ENCODE measurements at places on chromosomes 6 and 20.

- no peak for DNase-seq
Observed at GRCh38 chr6:70172252-70172651, 130.6 kb downstream of the COL9A1 start.

- DNase-seq: no peak
Observed at GRCh38 chr20:32523613-32524213, 61.4 kb downstream of the NOL4L start.

DNA sequence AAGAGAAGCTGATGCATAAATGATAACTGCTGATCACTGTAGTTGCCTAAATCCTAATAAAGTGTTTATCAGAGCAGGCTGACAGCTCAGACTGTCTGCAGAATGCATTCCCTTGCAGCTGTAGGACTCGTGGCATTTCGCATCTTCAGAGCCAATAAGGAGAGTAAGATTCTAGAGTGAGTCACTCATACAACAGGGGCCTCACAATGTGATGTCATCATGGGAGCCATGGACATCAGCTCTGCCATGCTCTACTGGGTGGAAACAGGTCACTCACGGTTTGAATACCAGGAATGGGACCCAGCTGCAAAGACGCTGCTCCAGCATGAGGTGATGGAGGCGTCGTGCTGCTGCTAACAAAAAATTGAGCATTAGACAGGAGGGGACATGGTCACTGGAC is 7.4 kb downstream of the FAM209B start:
- DNase-seq: no peak

DNA sequence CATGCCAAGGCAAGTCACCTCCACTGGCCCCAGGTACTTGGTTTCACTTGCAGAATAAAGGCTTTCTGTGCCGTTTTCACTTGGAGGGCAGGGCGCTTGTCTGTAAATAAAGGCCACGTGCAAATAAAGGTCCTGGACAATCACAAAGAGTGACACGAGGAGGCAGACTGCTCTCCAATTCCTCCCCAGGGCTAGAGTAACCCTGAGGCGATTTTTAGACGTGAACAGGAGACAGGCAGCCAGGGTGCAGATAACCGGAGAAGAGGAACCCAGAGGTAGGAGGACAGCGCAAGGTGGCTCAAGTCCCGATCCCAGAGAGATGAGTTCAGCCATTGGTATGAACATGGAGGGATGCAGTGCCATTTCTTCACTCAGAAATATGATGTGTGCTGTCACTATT is 327.4 kb downstream of the KIF16B start:
- DNase-seq: no peak

GRCh38 chr6:6942831-6943230 is 164.9 kb upstream of the RREB1 start:
- DNase-seq: no peak

DNA sequence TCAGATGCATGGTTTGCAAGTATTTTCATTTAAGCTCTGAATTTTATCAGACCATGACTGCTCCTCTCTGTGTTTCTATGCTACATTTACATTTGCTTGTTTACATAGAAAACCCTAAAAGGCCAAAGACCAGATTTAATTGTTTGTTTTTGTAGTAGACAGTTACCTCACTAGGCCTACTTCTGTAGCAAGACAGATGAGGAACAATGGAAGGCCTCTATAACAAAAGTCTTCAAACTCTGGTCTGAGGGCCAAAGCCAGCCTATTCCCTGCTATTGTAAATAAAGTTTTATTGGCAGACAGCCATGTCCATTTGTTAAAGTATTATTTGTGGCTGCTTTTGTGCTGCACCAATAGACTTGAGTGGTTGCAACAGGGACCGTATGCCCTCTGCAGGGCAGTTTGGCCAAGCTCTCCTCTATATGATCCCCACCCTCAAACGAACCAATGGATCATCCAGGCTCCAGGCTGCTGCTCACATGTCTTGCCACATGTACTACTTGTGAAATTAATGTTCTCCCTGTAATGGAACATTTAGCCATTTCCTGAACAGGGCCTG is 182.0 kb downstream of the DOK5 start:
- no peak for DNase-seq

DNA sequence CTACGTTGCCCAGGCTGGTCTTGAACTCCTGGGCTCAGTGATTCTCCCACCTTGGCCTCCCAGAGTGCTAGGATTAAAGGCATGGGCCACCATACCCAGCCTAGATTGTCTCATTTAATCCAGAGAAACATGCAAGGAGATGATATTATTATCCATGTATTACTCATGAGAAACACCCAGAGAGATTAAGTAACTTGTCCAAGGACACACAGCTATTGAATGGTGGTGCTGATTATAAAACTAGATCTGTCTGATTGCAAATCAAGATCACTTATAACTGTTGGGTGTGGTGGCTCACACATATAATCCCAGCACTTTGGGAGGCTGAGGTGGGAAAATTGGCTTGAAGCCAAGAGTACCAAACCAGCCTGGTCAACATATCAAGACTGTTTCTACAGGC is 94.4 kb upstream of the ZNF217 start:
- DNase-seq: no peak

DNA sequence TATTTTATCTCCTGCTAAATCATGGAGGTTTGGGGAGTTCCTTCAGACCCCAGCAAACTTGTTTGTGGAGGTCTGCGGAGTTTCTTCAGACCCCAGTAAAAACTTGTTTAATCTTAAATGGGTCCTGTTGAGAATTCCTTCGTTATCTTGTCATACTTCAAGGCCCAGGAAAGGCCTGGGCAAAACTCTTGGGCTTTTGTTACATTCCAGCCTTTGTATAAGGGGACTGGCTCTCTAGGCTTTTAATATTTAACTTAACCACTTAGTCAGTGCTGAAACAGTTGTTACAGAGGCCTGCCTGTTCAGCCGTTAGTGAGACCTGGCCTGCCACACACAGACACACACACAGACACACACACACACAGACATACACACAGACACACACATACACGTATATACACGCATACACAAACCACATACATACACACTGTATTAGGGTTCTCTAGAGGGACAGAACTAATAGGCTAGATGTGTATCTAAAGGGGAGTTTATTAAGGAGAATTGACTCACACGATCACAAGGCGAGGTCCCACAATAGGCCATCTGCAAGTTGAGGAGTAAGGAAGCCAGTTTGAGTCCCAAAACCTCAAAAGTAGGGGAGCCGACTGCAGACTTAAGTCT is 21.3 kb upstream of the CST3 start:
- DNase-seq: no peak

- DNase-seq: no peak
Observed at GRCh38 chr6:43806043-43806757, 36.2 kb downstream of the VEGFA start.

DNA sequence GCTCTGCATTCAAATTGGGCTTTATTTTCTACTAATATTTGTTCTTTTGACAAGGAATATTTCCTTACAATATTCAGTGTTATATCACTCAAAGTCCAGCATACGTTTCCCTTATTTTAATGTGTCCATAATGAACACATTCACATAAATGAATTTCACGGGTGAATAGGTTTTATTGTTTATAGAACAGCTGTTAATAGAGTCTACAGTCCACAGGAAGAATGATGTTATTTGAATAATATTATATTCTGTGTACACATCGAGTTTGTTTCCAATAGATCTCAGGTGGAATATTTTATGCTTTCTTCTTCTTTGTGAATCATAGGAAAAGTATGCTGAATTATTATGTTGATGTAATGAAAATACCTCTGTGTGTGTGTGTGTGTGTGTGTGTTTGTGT is 582.4 kb downstream of the CDH26 start:
- DNase-seq: no peak

- DNase-seq: no peak
Observed at GRCh38 chr6:66499851-66500250, 792.8 kb upstream of the EYS start.

DNA sequence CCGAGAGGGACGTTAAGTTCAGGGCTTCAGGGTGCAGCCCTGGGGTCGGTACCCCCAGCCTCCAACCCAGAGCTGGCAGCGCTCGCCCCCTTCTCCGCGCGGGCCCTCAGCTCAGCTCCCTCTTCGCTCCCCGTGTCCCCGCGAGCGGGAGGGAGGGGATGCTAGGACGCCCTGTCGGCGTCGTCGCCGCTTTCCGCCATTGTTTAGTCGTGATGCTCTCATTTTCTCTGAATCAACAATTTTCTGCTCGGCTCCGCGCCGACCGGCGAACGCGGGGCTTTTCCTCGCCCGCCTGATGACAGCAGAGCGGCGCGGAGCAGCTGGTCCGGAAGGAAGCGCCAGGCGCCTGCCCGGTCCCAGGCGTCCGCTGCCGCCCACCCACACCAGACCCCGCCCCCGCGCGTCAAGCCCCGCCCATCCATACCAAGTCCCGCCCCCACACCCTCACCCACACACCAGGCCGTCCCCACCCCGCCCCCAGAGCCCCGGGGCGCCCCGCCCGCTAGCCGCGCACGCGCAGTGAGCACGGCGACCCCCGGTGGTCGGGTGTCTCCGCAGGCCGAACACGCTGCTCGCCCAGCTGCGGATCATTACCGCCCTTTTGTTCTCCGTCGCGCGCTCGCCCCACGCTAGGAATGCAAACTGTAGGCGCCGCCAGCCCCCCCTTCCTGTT is 50.1 kb upstream of the SLC32A1 start:
- peak; percentile 51 for DNase-seq

- no peak for DNase-seq
Observed at GRCh38 chr20:17674722-17675518, 7.1 kb downstream of the RRBP1 start.

- no peak for DNase-seq
Observed at GRCh38 chr6:42165016-42165415, 8.1 kb upstream of the GUCA1A start.

DNA sequence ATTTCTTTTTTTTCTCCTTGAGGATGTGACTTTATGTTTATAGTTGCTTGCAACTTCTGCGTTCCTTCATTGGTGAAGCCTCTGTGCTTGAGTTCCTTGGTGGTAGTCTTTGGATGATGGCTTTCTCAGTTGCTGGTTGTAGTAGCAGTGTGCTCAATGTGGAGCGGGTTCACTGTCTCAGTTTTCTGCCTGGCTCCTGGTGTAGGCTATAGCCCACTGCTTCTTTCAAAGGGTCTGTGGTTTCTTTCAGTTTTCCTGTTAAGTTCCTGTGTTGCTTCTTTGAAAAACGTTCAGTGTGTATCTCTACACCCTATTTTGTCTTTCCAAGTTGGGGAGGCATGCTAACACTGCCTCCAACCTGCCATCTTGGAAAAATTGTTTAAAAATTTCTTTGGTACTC is 33.9 kb upstream of the ZBTB24 start:
- DNase-seq: no peak

- peak; percentile 29 for DNase-seq
Observed at GRCh38 chr6:29653452-29654038, 3.3 kb upstream of the MOG start.

GRCh38 chr6:67129780-67130179 is 1422.8 kb upstream of the EYS start:
- no peak for DNase-seq

DNA sequence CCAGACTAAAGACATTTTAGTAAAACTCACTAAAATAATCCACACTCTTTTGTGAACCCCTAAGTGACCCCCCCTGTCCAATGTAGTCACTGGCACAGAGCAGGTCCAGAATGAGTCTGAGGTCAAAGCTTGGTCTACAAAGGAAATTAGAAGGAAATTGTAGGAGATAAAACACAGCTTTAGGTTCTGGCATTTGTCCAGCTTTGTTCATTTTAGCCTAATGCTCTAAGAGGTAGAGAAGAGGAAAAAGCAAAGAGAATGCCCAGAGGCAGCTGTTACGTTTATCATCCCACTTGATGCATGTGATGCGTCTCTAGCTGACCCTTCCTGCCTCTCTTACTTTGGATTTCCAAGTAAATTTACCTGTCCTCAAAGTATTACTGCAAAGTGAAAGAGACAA is 62.5 kb downstream of the CNKSR3 start:
- no peak for DNase-seq

- no peak for DNase-seq
Observed at GRCh38 chr20:50394569-50394968, 115.6 kb upstream of the PTPN1 start.

GRCh38 chr6:31826793-31827285 is 699 bp upstream of the HSPA1B start:
- no peak for DNase-seq

DNA sequence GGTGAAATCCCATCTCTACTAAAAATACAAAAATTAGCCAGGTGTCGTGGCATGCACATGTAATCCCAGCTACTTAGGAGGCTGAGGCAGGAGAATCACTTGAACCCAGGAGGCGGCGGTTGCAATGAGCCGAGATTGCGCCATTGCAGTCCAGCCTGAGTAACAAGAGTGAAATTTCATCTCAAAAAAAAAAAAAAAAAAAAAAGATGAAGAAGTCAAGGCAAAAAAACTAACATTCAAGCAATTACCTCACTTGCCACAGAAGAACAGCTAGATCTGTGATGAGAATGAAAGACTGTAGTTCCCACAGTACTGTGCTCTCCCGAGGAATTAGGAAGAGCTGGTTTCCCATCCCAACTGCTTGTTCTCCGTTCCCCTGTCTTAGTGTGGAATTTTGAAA is 144.7 kb upstream of the ECI2 start:
- no peak for DNase-seq

DNA sequence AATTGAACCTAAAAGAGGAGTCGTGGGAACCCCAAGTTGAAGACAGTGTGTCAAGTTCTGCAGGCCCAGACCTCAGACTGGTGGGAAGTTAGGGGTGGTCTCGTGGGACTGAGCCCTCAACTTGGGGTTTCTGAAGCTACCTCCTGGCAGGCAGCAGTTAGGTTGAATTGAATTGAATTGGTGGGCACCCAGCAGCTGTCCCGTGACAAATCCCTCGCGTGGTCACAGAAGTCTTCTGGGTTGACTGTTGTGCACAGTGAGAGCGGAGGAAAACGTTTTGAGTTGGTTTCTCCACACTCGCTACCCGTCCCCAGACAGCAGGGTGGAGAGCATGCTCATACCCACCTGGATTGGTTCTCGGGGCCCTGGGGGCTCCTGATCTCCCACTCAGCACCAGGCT is 12.9 kb downstream of the SLC4A11 start:
- DNase-seq: no peak

DNA sequence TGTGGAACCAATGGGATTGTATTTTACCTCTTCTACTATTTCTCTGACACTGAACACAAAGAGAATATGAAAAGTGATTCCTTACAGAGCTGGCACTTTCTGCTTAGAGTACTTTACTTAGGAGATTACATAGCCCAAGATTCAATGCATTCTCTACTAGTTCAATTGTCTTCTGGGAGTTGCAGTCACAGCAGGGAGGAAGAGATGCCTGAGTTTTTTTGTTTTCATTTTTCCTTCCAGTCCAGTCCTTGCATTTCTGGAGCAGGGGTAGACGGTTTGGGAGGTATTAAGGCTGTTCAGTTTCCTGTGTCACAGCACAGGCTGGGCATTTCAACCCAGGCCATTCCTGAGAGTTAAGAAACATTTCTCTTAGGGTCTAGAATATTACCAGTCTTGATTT is 42.0 kb upstream of the SLC2A12 start:
- no peak for DNase-seq

DNA sequence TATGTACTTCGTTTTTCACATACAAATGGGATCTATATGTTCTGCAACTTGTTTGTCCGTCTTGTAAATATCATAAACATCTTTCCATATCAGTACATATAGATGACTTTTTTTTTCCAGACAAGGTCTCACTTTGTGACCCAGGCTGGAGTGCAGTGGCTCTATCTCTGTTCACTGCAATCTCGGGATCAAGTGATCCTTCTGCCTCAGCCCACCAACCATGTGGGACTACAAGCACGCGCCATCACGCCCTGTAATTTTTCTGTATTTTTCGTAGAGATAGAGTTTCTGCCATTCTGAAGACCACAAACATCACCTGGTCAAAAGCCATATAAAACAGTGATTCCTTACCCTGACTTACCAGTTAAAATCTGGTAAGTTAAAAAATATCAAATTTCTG is 37.7 kb upstream of the SYNCRIP start:
- DNase-seq: no peak

Measured in activated CD4-positive, alpha-beta T cell treated with anti-CD3 and anti-CD28 coated beads, Interleukin-2, amount 50 U/mL, for 4 hours (primary cell).